Activated CD8-positive, alpha-beta memory T cell treated with anti-CD3 and anti-CD28 coated beads, Interleukin-2, amount 10 ng/mL, durations not matched to agents 7 days and 5 days (primary cell): ENCODE measurements at places on chromosomes 2 and 18. TPM values are rescaled to one million over a fixed set of nuclear protein-coding genes. Genes with fewer than 3 reads are reported as not detected.
A peak's percentile ranks its signal among the peaks of the same experiment; 100 is the strongest.

DNA sequence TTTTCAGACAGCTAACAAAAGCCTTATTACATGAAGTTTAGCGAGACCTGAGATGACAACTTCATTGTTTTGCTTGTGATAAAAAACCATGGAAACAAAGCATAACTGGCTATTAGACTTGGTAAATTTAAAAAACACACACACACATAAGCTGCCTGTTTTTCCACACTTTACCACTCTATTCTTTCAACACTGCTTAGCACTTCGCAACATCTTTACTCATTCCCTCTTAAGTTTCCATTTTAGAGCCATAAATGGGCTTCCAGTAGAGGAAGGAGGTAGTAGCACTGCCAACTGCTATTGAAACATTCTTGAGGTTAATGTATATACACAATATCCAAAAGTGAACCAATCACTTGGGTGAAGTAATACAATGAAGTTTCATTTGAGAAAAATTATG, 54.1 kb downstream of the BAZ2B start:
- H3K27ac ChIP-seq = no peak overlapping the region
- no peak for DNase-seq
- H3K36me3 ChIP-seq = no peaks in the 10 kb centered on the region
- no peaks in the 10 kb centered on the region for H3K27me3 ChIP-seq

DNA sequence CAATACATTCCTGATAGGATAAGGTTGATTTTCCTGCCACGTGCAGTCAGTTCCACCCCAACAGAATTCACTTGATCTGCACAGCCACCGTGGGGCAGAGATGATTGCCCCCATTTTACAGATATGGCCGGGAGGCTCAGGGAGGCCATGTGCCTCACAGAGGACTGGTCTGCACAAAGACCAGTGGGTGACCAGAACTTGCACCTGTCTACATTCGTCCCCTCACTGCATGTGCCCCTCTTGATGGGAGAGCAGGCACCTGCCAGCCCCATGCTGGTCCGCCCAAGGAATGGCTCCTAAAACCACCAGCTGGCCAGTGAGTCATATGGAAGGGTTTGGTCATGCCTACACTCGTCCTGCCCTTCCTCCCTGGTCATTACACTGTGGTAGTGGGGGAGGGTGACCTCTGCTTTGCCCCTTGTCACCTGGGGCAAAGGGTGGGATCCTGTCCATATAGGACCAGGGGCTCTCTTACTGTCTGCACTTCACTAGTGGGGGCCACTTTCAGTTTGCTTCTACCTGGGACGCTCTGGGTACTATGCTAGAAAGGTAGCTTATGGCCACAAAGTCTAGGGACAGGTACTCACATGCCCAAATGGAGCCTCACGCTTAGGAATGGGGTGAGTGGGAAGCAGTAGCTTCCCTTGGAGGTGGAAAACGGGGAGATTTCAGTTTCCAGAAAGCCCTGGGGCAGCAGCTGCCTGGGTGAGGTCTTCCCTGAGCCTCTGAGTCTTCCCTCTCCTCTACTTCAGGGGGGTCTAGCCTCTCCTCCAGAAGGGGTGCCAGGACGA, 14.7 kb downstream of the RRM2 start:
- H3K4me3 ChIP-seq = no peak overlapping the region
- H3K27ac ChIP-seq = no peak overlapping the region
- DNase-seq = no peak
- H3K36me3 ChIP-seq = peaks cover 30% of the 10 kb centered on the region
- H3K27me3 ChIP-seq = no peaks in the 10 kb centered on the region

- peaks cover 2% of the 10 kb centered on the region for H3K4me1 ChIP-seq
- no peak for DNase-seq
- no peaks in the 10 kb centered on the region for H3K36me3 ChIP-seq
Observed at GRCh38 chr2:190186238-190186637, 123.7 kb upstream of the MSTN start.

DNA sequence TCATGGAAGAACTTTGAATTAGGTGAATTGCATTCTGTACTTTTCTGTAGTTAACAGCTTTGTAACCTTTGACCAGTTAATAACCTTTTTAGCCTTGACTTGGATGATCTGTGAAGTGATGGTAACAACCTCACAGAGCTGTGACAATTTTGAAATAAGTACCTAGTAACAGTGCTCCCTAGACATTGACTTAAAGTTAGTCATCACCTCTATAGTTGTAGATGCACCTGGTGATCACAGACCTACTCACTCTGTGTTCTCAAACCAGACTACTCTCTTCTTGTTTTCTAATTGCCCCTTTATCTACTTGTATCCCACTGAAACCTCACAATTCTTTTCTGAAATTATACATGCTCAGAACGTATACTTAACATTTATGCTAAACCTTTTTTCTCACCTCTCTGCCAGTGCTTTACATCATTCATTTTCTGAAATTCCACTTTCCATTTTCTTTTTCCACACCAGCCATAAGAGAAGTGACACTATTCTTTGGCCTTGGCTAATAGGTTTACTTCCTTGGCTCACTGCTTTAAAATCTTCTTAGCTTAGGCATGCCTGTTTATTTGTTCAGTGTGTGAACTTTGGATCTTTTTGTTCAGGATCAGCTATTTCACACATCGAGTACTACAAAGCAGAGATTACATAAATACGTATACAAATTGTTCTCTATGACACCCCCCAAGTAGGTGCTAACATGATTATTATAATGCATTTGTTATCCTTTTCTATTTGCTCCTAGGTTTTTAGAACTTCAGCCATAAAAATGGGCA, 9.3 kb downstream of the YPEL5 start:
- DNase-seq = no peak
- H3K4me3 ChIP-seq = no peak overlapping the region
- H3K36me3 ChIP-seq = peaks cover 22% of the 10 kb centered on the region
- H3K27me3 ChIP-seq = no peaks in the 10 kb centered on the region
- no peak overlapping the region for H3K27ac ChIP-seq

- H3K4me3 ChIP-seq = no peak overlapping the region
- no peaks in the 10 kb centered on the region for H3K4me1 ChIP-seq
- H3K36me3 ChIP-seq = no peaks in the 10 kb centered on the region
- DNase-seq = no peak
- H3K27me3 ChIP-seq = no peaks in the 10 kb centered on the region
Observed at GRCh38 chr2:150963336-150963735, 298.3 kb downstream of the RBM43 start.

DNA sequence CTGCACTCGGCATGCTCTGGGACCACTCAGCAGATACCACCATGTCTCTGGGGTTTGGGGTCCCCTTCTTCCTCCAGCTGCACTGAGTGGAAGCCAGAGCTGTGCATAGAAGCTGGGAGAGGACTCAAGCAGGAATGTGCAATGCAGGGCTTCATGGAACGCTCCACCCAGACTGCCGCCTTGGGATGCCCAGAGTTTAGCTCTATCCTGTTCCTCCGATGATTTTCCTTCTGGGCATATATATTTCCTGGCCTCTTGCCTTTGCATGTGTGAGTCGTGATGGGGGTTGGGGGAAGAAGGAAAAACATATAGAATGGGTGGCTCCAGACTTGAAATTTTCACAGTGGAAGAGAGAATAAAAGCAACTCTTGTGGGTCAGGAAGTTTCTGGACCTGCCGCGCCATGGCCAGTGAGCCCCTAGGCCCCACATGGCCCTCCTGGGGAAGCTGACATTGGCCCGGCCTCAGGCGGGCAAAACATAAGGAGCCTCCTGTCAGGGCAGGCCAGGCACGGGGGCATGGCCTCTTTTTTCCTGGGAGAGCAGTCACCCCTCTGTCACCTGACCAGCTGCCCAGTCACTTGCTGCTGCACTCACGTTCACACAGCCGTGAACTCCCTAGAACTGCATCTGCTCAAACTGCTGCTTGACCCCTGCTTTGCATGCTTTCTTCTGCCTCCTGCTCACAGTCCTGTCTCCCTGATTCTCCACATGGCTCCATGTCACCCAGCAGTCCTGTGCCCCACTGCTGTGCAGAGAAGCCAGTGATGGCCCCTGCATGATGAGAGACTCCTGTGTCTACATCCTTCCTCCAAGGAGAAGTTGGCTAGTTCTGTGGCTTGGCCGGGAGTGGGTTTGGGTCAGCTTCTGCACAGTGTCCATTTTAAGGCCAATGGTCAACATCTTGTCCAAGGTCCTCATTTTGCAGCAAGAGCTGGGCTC, 197.8 kb downstream of the CTIF start:
- no peak overlapping the region for H3K27ac ChIP-seq
- H3K4me1 ChIP-seq = peaks cover 4% of the 10 kb centered on the region
- no peaks in the 10 kb centered on the region for H3K36me3 ChIP-seq
- H3K27me3 ChIP-seq = no peaks in the 10 kb centered on the region

- peaks cover 57% of the 10 kb centered on the region for H3K4me1 ChIP-seq
- peak overlapping the region; percentile 66 for H3K4me3 ChIP-seq
- H3K36me3 ChIP-seq = peaks cover 14% of the 10 kb centered on the region
- peak overlapping the region; percentile 91 for H3K27ac ChIP-seq
Observed at GRCh38 chr2:42102024-42102590, 54.3 kb downstream of the PKDCC start.

GRCh38 chr2:31378389-31378788, 36.2 kb downstream of the XDH start:
- peaks cover 2% of the 10 kb centered on the region for H3K36me3 ChIP-seq
- H3K4me1 ChIP-seq = peaks cover 24% of the 10 kb centered on the region

DNA sequence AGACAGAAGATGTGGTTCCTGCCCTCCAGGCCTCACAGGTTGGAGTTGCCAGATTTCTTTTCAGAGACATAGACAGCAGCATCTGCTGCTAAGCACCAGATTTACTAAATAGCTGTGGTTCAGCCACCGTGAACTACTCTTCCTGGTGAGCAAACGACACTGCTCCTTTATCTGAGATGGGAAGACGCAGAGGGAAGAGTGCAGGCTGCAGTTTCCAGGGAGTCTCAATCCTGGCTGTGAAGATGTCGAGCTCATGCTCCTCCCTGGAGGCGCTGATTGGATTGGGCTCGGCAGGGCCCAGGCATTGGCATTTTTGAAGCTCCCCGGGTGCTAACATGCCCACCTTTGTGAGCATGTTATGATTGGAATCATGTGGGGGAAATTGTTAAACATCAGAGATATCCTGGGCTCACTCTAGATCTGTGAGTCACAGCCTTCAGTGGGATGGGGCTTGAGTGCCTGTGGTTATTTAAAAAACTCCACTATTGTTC, 314.8 kb downstream of the TSN start:
- no peaks in the 10 kb centered on the region for H3K27me3 ChIP-seq
- no peaks in the 10 kb centered on the region for H3K36me3 ChIP-seq
- no peak overlapping the region for H3K27ac ChIP-seq
- no peaks in the 10 kb centered on the region for H3K4me1 ChIP-seq
- no peak for DNase-seq
- H3K4me3 ChIP-seq = no peak overlapping the region

DNA sequence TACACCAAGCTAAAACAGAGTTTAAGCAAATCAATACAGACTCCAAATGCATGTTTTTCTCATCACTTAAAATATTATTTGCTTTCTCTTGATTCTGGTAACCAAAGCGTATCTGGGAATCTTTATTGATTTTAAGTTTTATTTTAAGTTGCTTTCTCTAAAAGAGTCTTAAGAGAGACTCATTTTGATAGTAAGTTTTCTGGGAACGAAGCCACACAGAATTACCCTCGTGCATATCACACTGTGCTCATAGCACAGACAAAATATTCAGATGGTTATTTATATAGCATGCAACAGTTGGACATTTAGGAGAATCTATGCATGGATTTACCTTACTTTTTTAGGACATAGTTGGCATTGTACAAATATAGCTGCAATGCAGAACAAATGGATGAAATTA, 597.5 kb upstream of the NRXN1 start:
- no peak overlapping the region for H3K27ac ChIP-seq
- no peaks in the 10 kb centered on the region for H3K27me3 ChIP-seq
- DNase-seq = no peak
- no peaks in the 10 kb centered on the region for H3K4me1 ChIP-seq
- no peaks in the 10 kb centered on the region for H3K36me3 ChIP-seq
- H3K4me3 ChIP-seq = no peak overlapping the region

GRCh38 chr2:240428245-240428644, 7.2 kb upstream of the GPC1 start:
- peaks cover 18% of the 10 kb centered on the region for H3K4me1 ChIP-seq
- peaks cover 21% of the 10 kb centered on the region for H3K27me3 ChIP-seq
- no peak for DNase-seq
- no peak overlapping the region for H3K4me3 ChIP-seq
- H3K27ac ChIP-seq = no peak overlapping the region

DNA sequence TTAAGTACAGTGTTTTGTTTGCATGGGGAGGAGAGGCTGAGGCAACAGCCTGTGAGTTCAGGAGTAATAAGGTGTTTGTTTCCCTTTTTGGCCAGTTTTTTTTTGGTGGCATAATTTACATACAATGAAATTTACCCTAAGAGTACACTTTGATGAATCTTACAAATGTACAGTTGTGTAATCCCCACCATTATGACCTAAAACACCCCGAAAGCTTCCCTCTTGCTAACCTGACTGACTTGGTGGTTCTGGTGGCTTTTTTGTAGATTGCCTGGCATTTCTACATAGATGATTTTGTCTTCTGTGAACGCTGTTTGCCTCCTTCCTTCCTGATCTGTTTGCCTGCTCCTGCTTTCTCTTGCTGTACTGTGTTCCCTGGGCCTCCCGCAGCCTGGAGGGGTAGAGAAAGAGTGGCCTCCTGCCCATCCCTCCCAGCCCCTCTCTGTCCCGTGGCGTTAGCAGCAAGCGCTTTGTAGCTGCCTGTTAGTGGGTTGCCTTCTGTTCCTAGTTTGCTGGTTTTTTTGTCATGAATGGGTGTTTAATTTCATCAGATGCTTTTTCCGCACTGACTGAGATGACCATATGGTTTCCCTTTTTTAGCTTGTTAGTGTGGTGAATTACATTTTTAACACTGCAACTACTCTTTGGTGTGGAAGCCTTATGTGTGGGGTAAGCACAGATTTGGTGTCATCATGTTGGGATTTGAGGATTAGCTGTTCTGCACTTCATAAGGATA, 32.1 kb downstream of the ASAP2 start:
- peaks cover 21% of the 10 kb centered on the region for H3K27me3 ChIP-seq
- H3K36me3 ChIP-seq = no peaks in the 10 kb centered on the region
- H3K4me3 ChIP-seq = no peak overlapping the region
- H3K4me1 ChIP-seq = no peaks in the 10 kb centered on the region
- no peak overlapping the region for H3K27ac ChIP-seq

DNA sequence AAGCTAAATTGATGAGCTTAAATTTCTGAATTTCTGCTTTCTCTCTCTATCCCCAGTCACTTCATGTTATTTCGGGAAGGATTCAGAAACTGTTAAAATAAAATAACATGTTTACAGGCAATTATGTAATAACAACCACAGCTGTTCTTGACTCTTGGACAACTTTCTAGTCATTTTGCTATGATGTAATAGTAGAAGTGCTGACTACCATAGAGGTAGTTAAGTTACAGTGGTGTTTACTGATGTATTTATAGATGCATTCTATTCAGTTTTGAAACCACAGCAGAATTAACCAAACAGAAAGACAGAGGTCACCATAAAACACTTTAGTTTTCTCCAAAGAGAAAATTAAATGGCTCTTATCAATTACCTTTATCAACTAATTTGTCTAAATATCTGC, 1292.0 kb upstream of the CHAC2 start:
- no peaks in the 10 kb centered on the region for H3K27me3 ChIP-seq
- no peaks in the 10 kb centered on the region for H3K4me1 ChIP-seq
- no peaks in the 10 kb centered on the region for H3K36me3 ChIP-seq
- no peak overlapping the region for H3K27ac ChIP-seq
- DNase-seq = no peak

- H3K36me3 ChIP-seq = no peaks in the 10 kb centered on the region
- no peak for DNase-seq
- H3K4me1 ChIP-seq = peaks cover 8% of the 10 kb centered on the region
- H3K27ac ChIP-seq = no peak overlapping the region
- peaks cover 4% of the 10 kb centered on the region for H3K27me3 ChIP-seq
Observed at GRCh38 chr2:240400371-240401161, 34.9 kb upstream of the GPC1 start.

Gene HS1BP3
- 12.8 TPM for total RNA-seq

Gene PLEK
- total RNA-seq = 42.5 TPM

Gene OR6B2
- total RNA-seq = not detected

Gene EML4
- 73.4 TPM for total RNA-seq

Gene FER1L5
- not detected for total RNA-seq

Gene SLC66A2
- 23.4 TPM for total RNA-seq

Gene TMEM200C
- total RNA-seq = not detected
